ENCODE measurements at places on chromosomes 2 and 18.

GRCh38 chr2:71925268-71926088, 222.2 kb downstream of the CYP26B1 start:
- no peak for DNase-seq

DNA sequence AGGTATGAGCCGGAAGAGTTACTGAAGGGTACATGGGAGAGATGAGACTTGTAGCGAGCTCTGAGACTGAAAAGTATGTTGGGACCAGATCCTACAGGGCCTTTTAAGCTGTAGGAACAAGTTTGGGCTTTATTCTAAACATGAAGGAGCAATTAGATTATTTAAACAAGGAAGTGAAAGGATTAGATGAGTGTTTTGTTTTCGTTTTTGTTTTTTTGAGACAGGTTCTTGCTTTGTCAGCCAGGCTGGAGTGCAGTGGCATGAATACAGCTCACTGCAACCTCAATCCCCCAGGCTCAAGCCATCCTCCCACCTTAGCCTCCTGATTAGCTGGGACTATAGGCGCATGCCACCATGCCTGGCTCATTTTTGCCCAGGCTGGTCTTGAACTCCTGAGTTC, 110.7 kb downstream of the C1D start:
- peak; percentile 21 for DNase-seq

DNA sequence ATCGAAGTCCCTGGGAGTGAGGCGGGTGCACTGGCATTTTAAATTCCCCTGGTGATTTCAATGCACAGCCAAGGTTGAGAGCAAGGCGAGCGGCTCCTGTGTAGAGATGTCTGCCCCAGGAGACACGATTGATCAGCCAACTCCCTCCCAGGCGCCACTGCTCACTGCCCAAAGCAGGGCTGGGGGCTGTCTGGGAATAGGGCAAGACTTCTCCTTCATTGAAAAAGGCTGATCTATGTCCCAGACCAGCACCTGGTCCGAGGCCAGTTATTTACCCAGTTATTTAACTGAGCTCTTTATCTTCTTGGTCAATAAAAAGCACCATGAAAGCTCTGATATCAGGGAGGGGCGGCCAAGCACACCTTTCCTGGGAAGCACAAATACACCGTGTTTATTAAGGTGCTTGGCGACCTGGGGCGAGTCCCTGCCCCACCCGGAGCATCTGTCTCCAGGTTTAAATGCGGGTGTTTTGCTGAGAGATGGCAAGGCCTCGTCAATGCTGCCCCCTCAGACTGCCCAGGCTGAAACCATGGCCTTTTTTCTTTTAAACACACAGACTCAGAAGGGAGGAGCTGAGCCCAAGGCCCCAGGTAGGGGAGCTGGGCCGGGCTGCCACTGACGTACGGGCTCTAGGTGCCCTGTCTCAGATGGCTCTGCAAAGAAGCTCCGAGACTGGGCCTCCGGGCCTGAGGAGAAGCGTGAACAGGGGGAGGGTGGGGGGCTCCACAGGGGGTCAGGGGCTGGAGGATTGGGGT, 73.9 kb upstream of the HPCAL1 start:
- DNase-seq = no peak

- no peak for DNase-seq
Measured at GRCh38 chr2:154386186-154386585, 312.3 kb upstream of the KCNJ3 start.

DNA sequence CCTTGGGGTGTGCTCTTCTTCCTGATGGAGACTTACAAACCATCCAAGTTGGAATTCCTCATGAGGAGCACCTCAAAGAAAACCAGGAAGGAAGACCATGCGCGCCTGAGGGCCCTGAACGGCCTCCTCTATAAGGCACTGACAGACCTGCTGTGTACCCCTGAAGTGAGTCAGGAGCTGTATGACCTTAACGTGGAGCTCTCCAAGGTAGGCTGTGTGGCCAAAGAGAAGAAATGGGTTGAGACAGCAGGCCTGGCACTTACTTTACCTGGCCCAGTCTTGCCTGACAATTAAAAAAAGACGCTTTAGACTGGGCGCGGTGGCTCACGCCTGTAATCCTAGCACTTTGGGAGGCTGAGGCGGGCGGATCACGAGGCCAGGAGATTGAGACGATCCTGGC, 3.1 kb downstream of the RBFA start:
- no peak for DNase-seq

GRCh38 chr2:144606466-144607095, 86.7 kb upstream of the ZEB2 start:
- no peak for DNase-seq

DNA sequence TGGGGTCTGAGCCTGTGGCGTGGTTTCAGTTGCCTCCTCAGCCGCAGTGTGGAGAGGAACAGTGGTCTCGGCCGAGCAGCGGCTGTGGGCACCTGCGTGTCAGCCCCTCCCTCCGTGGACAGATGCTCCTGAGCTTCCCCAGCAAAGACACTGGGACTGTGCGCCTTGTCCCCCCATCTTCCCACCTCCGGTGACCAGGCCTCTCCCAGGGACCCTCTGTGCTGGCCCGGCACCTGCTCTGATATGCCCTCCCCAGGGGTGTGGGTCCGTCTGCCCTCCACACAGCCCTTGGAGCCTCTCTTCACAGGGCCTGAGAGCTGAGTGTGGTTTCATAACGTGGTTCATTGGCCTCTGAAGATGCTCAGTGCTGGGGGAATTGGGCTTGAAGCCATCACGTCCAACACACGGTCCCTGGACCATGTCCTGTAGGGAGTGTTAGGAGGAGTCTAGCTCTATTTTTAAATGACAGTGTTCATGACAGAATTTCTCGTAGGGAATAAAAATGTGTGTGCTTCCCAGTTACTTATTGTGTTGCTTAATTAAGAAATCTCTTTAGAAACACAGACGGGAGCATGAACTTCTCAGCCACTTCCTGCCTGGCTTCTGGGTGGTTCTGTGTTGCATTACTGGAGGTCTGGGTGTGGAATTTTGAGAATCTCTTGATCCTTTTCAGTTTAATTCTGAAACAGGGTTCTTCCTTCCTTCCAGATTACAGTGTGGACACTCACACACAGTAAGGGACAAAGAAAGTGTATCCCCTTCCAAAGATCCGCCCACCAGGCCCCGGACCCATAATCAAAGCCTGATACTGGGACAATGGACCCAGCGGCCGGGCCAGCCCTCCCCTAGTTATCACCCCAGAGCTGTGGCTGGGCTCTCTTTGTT, 110.7 kb downstream of the NFATC1 start:
- no peak for DNase-seq

GRCh38 chr2:120550893-120551446, 184.7 kb upstream of the GLI2 start:
- no peak for DNase-seq

DNA sequence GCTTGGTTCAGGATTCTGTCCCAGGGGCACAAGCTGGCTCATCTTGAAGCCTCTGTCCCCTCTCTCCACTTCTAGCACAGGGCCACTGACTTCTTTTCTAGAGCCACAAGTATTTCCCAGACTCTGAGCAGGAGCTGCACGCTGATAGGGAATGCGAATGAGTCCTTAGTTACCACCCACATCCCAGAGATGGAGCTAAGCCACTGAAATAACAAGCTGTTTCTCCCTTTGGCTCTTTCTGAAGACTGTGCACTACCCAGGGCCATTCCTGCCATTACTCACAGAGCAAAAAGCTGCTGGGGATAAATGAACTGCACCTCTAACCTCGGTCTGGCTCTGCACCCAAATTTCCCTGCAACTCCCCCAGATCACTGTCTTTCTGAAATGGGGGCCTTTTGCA, 70.6 kb downstream of the TSN start:
- no peak for DNase-seq

DNA sequence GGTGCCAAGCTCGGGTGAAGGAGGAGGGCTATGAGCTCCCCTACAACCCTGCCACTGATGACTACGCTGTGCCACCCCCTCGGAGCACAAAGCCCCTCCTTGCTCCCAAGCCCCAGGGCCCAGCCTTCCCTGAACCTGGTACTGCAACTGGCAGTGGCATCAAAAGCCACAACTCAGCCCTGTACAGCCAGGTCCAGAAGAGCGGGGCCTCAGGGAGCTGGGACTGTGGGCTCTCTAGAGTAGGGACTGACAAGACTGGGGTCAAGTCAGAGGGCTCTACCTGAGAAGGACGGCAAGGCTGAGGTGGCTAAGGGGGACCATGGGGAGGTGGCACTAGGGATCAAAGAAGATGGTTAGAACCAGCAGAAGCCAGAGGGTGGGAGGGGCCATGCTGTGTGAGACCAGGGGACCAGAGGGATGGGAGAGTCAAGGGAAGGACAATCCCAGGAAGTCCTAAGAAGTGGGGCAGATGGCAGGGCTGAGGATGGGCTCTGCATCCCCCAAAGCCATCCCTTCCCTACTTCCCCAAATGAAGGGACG, 2.4 kb downstream of the DOK1 start:
- no peak for DNase-seq

DNA sequence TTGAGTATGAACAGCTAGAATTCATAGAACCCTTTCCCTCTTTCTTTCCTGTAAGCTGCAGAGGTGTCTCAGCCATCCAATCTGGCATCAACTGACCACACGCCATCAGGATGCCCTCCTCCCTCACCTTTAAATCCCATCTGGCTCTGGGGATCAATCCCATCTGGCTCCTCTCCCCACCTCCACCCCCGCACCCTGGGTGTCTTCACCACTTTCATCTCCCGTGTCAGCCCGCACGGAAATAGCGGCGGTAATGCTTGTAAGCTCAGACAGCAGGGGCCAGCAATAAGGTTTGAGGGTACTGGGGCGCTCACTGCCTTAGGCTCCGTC, 508 bp upstream of the TUBA4B start:
- no peak for DNase-seq

GRCh38 chr2:53782676-53783075, 4.1 kb downstream of the ASB3 start:
- DNase-seq = no peak

DNA sequence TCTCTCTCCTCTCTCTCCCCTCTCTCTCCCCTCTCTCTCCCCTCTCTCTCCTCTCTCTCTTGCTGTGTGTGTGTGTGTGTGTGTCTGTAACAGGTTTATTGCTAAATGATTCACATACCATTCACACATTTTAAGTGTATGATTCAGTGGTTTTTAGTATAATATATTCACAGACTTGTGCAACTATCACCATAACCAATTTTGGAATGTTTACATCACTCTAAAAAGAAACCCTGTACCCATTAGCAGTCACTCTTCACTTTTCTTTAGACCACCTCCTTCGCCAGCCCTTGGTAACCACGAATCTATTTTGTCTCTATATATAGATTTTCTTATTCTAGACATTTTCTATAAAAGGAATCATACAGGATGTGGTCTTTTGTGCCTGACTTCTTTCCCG, 11.4 kb downstream of the THNSL2 start:
- no peak for DNase-seq

GRCh38 chr18:57141208-57142129, 5.4 kb upstream of the BOD1L2 start:
- DNase-seq = no peak

GRCh38 chr2:75751360-75751759, 40.6 kb upstream of the GCFC2 start:
- no peak for DNase-seq

Measured in NCI-H2029 treated with DMSO at 0.1 percent for 48 hours (cell line).